Dorsolateral prefrontal cortex (tissue), 122 donors: ENCODE measurements at places on chromosomes 6 and 20.

DNA sequence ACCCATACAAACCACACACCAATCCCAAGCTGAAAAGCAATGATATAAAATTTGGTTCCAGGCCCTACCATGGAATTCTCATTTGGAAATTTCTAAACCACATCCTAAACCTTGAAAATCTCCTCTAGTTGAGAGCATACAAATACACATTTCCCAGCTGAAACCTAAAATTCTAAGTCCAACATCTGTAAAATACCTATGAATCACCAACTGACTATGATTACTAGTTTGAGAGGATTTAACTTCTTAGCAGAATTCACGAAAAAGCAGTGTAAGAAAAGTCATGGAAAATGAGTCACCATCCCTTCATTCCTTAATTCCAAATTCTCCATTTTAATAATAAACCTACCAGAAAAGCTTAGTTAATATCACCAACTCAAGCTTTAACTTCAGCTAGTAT, 15.4 kb downstream of the RANBP9 start:
- DNase-seq, result no peak

- no peak for DNase-seq
These were observed 113.5 kb downstream of the EPM2A start for GRCh38 chr6:145621776-145622175.

GRCh38 chr20:32474967-32475811, 109.9 kb downstream of the NOL4L start:
- DNase-seq, result no peak

DNA sequence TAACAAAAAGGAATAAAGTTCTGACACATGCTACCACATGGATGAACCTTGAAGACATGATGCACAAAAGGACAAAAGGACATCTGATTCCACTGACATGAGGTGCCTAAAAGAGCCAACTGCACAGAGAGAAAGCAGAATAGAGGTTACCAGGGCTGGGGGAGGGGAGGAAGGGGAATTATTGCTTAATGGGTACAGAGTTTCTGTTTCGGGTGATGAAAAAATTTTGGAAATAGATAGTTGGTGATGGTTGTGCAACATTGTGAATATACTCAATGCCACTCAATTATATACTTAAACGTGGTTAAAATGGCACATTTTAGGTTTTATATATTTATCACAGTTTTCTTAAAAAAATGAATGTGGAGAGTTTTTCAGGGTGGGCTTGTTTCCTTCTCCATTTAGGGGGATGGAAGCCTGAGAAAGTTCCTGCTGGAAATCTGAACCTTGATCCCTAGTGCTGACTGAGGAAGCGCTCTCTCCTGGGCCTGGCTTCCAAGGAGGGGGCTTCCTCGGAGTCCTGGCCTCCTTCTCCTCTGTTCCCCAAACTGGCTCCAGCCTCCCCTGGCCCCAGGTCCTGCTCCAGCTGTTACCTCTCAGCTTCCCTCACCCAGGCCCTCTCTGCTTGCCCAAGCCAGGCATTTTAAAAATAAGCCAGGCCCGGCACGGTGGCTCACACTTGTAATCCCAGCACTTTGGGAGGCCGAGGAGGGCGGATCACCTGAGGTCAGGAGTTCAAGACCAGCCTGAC, 79.2 kb downstream of the NOL4L start:
- peak; percentile 2 for DNase-seq

GRCh38 chr6:132832891-132833290, 18.5 kb downstream of the RPS12 start:
- DNase-seq, result no peak

- no peak for DNase-seq
These were observed 70.7 kb upstream of the LTV1 start for GRCh38 chr6:143772116-143773086.

DNA sequence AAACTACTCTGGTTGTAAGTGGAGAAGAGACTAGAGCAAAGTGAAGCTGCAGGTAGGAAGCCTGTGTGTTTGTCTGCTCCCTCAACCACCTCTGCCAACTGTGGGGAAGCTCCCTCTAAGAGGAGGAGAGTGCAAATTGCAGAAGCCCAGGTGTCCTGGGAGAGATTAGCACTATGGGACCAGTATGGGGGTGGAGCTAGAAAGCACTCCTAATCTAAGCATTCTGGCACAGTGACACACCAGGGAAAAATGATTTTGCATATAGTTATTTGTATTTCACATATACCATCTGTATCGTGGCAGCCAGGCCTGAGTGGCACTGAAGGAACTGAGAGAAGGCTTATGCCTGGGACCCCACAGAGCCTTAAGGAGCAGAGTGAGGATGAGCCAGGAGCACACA, 12.8 kb downstream of the GSTA1 start:
- no peak for DNase-seq

GRCh38 chr6:107115695-107116327, 496 bp upstream of the BEND3 start:
- peak; percentile 48 for DNase-seq

DNA sequence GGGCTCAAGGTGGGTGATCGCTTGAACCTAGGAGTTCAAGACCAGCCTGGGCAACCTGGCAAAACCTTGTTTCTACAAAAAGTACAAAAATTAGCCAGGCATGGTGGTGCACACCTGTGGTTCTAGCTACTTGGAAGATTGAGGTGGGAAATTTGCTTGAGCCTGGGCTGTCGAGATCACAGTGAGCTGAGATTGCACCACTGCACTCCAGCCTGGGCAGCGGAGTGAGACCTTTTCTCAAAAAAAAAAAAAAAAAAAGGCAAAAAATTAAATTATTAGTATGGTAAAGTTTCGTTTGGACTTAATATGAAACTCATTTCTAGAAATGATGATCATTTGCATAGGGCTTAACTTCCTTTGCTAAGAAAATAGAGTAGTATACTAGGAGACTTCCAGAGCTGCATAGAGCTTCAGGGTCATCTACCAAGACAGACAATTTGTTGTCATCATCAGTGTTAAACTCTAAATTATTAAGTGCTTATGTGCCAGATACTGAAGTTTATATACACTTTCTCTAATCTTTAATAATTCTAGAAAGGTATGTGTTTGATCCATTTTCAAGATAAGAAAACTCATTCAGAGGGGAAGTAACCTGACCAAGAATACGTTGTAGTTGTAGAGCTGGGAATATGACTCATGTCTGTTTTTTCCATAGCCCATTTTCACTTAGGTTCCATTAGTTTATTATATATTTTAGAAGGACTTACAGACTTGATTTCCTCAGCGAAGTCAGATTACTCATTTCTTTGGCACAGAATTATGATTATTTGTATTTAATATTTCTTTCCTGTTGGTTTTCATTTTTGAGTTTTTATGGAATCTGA, 84.5 kb downstream of the SLC16A10 start:
- DNase-seq, result no peak

GRCh38 chr6:27809939-27810767, 102.0 kb downstream of the OR2B2 start:
- DNase-seq, result peak; percentile 54

- DNase-seq, result no peak
These were observed 82.5 kb downstream of the POPDC3 start for GRCh38 chr6:105097288-105097687.
